ENCODE measurements at places on chromosomes 6 and 20.

DNA sequence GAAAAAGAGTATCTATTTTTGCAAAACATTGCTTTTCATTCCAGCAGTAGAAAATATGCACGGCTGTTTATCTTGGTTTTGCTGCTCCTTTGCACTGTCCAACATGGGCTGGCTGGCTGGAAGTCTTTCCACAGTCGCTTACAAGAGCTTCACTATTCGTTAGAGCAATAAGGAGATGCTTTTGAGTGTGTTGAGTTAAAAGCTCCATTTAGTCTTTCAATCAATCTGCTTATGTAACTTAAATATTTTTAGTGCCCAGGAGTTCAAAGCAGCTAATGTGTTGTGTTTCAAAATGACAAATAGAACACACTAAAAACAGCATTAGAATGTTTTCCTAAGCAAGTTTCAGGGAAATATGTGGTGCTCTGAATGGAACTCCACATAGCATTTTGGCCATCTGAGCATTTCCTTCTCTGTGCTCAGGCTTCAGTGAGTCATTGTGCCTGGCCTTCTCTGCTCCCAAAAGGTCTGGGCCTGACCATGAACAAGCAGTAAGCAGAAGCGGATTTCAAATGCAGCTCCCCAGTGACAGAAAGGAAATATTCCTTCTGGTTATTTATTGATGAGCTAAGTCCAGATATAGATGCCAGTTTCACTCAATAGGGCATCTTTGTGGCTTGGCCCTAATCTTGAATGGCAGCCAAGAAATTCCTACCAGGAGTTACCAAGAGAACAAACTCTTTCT lies 580.3 kb downstream of the TENT5A start:
- DNase-seq, result no peak

DNA sequence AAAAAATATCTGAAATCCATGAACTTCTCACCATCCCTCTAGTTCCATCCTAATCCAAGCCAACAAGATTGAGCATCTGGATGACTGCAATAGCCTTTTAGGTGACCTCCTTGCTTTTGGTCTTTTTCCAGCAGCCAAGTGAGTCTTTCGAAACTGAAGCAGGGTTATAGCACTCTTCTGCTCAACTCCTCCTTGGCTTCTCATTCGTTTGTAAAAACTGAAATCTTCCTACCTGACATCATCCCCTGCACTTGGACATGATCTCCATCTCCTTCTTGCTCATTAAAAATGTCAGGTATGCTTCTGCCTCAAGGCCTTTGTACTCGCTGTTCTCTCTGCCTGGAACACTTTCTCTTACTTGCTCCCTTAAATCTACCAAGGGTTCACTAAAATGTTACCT lies 46.0 kb downstream of the STX7 start:
- DNase-seq, result no peak

- no peak for DNase-seq
These were observed 624 bp downstream of the RBBP8NL start for GRCh38 chr20:62426699-62427131.

DNA sequence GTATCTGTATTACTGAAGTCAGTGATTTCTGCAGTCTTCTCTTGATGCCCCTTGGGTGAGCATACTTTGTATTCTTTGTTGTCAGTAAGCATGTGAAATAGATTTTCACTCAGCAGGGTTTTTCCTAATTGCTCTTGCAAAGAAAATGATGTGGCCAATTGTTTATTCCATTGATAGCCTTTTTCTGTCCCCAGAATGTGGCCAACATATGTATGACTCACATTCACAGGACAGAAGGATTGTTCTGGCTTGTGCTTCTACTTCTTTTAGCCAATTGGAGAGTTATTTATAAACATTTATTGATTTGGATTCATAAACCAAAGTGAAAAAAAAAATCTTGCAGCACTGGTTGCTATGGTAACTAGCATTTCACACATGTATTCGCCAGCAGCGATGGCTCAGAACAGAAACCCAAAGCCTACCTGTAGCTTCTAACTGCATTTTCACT lies 54.4 kb upstream of the RBM24 start:
- DNase-seq, result no peak

All from activated CD4-positive, alpha-beta T cell treated with anti-CD3 and anti-CD28 coated beads, Interleukin-10, Interleukin-2, amounts not matched to agents 100 ng/mL and 50 ng/mL, durations not matched to agents 16 hours and 8 hours (primary cell).